ENCODE measurements at places on chromosomes 2 and 18. TPM values are rescaled to one million over a fixed set of nuclear protein-coding genes. Genes with fewer than 3 reads are reported as not detected.

The FBXO15 gene
- total RNA-seq: 0.92 TPM

The MYO1B gene
- total RNA-seq: 20.1 TPM

The OSBPL6 gene
- 0.60 TPM for total RNA-seq

The PAIP2B gene
- 13.0 TPM for total RNA-seq

The FARSB gene
- 10.3 TPM for total RNA-seq

The CAVIN2 gene
- total RNA-seq: 47.9 TPM

The SERPINB10 gene
- total RNA-seq: not detected

The AOX1 gene
- 48.5 TPM for total RNA-seq

The IL1R2 gene
- total RNA-seq: 0.91 TPM

The FIGN gene
- total RNA-seq: 10.2 TPM

The PMS1 gene
- total RNA-seq: 36.2 TPM

The TMEM237 gene
- 21.2 TPM for total RNA-seq

The ASIC4 gene
- total RNA-seq: 0.10 TPM
